ENCODE measurements at places on chromosomes 5 and 9.

- no peak for DNase-seq
Measured at GRCh38 chr5:169801324-169801777, 164.3 kb downstream of the DOCK2 start.

GRCh38 chr5:154302161-154302560 lies 111.6 kb downstream of the GALNT10 start:
- no peak for DNase-seq

DNA sequence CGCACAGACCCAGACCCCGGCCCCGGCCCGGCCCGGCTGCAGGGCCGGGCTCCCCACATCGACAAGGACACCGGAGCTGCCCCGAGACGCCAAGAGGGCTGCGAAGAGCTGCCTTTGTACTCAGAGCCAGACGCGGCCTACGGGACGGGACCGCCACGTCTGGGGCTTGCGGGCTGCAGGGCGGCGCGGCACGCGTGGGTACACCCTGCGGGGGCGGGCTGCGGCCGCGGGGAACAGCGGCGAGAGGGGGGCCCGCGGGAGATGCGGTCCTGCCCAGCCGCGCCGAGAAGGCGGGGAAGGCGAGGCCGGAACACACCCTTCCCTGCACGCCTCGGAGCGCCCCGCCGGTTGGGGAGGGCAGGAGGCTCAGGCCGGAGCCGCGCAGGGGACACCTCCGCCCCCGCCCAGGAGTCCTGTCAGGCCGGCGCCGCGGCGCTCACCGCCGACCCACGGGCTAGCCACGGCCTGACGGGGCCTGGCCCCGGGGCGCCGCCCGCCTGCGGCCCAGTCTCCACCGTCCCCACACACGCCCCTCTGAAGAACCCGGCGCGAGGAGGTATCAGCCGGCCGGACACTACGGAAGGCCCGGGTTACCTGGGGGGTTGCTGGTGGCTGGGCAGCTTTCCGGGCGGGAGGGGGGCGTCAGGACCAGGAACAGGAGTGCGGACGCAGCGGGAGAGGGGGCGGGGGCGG lies 478 bp downstream of the RAB14 start:
- DNase-seq: peak; percentile 57

- no peak for DNase-seq
Measured at GRCh38 chr9:136721339-136722092, 9.1 kb downstream of the DIPK1B start.

- no peak for DNase-seq
Measured at GRCh38 chr9:85971731-85972130, 30.8 kb downstream of the NAA35 start.

- DNase-seq: no peak
Measured at GRCh38 chr9:132582276-132582785, at the start of gene BARHL1. Gene BARHL1, plus strand, starts transcription at chr9:132582606. Its CDS starts 192 bp downstream, at chr9:132582798.
